ENCODE measurements at places on chromosomes 7 and 10.

DNA sequence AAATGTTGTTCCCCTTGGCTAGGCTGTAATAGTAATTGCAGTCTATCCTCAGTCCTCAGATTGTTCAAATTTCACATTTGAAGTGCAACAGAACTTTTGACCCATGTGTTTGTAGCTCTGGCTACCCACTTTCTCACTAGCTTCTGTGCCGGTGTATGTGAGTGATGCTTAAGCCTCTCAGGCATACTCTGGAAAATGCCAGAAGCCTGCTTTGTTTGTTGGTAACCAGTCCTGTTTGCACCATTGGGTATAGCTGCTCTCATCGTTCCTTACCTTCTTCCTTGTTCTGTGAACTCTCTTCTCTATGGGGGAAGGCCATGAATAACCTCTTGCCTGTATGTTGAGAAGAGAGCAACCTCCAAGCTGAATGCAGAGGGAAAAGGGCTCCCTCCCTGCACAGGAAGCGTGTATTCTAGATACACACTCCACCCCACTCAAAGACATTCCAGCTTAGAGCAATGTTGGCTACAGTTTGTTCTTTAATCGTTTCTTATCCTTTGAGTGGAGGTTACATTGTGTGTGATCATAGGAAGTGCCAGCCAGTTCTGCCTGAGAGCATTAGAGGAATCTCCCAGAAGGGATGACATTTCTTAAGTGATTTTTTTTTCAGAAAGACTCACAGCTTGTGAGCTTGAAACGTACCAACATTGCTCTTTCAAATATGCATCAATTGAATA is 40.5 kb downstream of the C1QL3 start:
- no peak for DNase-seq

DNA sequence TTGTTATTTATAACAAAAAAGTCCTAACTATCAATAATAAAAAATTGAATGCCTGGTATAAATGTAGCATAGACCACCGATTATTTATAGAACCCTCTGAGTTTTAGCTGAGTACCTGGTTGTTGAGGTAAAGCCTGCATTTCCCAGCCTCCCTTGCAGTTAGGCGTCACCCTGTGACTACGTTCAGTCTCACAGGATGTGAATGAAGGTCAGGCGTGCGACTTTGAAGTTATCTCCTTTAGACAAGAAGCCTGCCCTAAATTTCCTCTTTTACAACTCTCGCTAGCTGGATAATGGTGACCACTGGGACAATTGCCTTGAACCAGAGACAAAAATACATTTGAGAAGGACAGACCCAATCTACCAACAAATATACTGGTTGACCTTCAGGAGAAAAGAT is 67.5 kb upstream of the TES start:
- no peak for DNase-seq

DNA sequence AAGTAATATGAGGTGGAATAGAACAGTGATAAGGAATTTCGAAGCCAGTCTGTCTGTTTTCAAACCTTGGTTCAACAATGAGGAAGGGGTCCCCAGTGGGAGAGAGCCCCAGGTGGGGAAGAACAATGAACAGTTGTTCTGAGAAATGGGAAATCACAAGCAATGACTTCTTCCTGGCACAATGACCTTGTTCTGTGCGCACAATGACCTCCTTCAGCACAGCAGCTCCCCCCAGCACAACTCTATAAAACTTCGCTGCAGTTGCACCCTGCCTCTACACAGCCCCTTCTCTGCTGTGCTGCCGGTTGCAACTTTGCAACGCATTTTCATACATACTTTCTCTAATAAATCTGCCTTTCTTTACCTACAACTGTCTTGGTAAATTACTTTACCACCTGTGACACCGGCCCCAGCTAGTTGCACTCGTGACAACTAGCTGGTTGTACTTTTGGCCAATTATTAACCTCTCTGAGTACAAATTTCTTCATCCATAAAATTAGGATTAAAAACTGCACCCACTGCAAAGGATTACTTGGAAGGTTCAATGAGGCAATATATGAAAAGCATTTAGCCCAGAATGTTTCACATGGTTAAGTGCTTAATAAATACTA is 40.5 kb downstream of the ASB4 start:
- no peak for DNase-seq

DNA sequence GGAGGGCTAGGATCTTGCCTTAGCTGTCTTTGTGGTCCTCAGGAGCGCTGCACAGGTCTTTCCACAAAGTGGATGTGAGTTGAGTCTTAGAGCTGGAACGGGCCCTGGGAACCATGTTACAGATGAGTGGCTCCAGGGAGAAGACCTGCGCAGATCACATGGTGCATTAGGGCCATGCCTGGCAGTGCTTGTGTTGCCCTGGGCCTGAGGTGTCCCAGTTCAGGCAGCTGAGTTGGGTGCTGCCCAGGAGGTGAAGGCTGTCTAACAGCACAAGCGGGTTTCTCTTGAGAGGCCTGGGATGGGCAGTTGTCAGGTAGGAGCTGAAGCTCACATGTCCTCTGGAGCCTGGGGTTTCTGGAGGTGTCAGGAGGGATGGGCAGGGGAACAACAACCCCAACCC is 33.7 kb upstream of the ANKRD2 start:
- no peak for DNase-seq

DNA sequence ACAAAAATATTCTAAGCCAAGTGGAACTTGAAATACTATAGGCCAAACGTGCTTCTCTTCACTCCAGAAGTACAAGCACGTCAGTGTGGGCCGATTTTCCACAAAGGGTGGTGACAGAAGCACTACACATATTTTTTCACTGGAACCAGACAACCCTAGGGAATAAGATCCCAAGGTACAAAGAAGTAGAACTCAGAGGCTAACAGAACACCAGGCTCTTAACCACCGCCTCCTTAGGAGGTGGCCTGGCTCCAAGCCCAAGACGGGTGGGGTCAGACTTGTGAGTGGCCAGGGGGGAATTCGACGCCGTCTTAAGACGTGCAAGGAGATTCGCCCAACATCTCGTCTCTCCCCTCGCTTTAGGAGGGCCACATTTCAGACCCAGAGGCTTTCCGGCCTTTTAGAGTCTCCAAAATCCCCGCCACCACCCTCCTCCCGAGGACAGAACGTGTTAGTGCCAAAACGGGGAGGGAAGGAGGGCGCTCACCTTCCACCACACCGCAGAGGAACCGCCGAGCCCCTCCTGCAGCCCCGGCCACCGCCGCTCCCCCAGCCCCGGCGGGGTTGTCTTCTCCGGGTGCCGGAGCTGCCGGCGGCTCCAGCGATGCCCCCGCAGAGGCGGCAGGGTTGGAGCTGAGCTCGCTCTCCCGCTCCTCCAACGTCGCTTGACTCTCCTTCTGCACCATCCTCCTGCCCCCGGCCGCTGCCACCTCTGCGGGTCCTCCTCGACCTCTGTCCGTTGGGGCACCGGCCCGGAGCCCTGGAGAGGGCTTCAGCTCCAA is 716 bp downstream of the OGA start:
- DNase-seq, result peak; percentile 22

GRCh38 chr10:75744261-75744660 is 312.8 kb downstream of the LRMDA start:
- DNase-seq, result no peak

DNA sequence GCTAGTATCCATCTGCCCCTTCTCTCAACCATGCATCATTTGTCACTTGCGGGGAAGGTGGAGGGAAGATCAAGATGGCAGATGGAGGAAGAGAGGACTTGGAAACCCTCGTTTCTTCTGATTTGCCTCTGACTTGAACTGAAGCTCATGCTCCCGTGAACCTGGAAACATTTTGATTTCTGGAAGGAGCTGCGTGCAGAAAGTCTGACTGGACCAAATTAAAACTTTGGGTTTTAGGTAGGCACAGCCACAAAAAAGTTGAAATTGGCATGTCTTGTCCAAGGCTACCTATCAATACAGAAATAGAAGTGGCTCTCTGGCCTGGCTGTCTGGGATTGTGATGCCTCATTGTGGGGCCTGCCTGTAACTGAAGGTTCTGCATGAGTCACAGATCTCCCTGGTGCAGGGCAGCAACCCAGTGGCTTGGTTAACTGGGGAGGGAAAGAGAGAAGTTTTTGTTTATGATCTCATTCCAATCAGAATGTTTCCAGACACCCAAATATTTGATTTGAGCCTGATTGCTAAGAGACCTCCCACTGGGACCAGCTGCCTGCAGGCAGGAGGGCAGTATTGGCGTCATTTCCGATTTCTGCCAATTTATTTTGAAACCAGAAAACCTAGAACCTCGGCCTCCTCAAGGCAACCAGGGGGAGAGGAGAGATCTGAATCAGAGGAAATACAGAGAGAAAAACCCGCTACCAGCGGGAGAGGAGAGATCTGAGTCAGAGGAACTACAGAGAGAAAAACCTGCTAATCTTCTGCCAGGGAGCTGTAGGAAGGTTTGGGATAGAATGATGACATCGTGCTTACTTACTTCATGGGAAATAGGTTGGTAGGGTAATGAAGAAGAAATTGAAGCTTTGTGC is 363.6 kb downstream of the ANKRD30A start:
- DNase-seq, result no peak

GRCh38 chr10:12876266-12876665 is 125.2 kb downstream of the CCDC3 start:
- DNase-seq, result no peak

DNA sequence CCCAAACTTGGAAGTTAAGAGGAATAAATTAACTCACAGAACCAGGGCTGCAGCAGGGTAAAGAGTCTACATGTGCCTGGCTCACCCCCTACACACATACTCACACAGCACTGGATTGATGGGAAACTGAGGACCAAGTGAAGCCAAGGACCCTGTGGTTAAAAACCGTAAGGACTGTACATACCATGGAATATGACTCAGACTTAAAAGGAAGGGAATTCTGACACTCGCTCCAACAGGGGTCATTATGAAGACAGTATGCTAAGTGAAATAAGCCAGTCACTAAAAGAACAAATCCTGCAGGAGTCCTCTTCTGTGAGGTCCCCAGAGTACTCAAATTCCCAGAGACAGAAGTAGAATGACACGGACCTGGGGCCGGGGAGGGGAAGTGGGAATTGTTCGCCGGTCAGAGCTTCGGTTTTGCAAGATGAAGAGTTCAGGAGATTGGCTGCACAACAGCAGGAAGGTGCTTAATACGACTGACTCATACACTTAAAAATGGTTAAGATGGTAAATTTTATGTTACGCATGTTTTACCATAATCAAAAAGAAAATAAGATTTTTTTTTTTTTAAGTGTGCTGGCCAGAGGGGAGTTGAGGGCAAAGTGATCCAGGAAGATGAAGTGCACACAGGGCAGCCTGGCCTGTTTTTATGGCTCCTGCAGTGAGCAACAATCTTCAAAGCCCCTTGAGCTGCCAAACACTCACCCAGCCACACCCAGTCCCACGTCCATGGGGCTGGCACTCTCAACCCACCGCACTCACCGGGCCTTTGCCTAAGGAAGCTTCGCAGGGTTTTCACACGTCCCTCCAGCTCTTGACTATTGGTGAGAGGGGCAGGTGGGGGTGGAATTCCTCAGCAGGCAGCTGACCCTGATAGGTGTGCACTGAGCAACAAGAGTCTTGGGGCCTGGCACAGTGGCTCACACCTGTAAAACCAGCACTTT is 26.4 kb downstream of the DRGX start:
- DNase-seq, result no peak

- DNase-seq, result no peak
Measured at GRCh38 chr10:74255214-74255613, 104.2 kb downstream of the ADK start.

DNA sequence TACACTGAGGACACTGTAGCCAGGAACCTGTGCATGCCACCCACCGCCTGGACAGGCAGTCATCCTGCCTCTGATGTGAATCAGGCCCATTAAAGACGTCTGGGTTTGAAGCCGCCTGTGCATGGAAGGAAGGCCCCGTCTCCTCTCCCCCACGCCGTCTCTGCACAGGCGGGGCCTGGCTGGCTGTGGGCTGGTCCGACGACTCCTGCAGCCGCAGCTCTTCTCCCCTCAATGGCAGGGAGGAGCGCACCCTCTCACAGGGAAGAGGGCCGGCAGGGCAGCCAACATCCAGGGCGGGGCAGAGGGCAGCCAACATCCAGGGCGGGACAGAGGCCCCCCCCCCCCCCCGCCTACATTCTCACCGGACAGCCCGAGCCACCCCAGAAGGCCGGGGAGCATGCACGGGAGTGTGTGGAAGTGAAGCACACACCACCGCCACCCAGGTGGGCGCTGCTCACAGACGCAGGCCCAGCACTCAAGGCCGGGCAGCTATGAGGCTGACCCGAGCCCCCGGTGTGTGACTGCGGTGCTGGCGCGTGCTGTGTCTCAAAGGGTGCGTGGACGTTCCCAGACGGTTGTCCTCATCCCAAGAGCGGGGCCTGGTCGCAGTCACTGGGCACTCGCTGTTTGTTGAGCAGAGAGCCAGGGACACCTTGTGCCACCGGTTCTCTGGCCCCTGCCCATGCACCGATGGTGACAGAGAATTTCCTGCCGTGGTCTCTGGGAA is 19.1 kb downstream of the DPYSL4 start:
- DNase-seq, result no peak

DNA sequence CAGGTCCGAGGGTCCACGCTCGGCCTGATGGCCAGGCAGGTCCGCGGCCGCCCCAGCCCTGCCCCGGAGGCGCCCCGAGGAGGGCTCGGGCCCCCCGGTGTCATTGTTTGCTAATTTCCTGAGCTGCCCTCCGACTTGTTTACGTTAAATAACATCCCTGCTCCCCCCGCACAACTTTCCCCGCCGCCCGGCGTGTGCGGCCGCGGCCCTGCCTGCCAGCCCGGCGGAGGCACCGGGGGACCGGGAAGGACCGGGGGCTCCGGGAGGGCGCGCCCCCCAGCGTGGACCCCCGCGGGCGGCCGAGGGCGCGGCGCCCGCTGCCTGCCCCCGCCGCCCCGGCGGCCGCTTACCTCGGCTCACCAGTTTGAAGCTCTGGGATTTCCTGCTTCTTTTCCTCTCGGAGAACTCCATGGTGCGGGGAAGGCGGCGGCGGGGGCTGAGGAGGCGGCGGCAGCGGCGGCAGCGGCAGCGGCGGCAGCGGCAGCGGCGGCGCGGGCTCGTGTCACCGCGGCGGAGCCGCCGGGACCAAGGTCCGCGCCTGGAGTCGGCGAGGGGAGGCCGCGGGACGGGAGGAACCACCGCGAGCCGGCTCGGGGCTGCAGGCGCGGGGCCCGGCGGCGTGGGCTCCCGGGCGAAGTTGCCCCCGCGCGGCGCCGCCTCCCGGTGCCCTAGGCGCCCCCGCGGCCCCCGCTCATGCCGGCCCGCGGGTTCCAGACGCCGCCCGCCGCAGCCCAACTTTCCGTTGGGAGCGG is 515 bp downstream of the BEND7 start:
- DNase-seq, result no peak

GRCh38 chr7:47506382-47507339 is 75.2 kb downstream of the TNS3 start:
- DNase-seq, result no peak

DNA sequence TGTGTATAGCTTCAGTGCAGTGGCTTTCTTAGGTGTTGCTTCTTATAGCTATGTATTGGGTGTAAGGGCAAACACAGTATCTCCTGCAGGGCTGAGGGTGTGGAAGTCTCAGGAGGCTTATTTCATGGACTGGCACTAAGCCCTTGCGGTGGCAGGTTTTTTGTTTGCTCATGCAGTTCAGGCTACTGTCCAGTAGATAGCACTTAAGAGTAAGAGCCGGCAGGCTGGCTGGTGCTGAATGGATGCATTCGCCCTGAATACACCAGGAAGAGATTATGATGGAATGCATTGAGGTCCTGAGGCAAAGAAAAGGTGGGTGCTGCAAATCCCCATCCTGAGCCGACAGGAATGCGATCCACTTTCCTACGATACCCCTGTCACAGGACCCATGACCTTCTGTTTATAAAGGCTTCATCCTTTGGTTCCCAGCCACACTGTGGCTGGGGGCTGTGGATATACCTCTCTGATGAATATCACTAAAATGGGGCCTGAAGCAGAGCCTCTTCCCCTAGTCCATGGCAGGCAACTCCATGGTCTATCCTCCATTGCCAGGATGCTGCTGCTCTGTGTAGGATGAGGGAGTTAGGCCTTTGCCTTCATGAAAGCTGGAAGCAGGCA is 44.9 kb downstream of the ANXA8 start:
- no peak for DNase-seq
